ENCODE measurements at places on chromosomes 4 and X.

GRCh38 chr4:112146502-112146813 is 1.2 kb downstream of the FAM241A start:
- DNase-seq: no peak

- DNase-seq: no peak
Measured at GRCh38 chrX:68175562-68175961, 257.7 kb downstream of the OPHN1 start.

- no peak for DNase-seq
Measured at GRCh38 chrX:69029771-69030170, 135.5 kb downstream of the PJA1 start.

GRCh38 chr4:39255266-39255665 is 72.9 kb downstream of the WDR19 start:
- no peak for DNase-seq

GRCh38 chr4:124090021-124090420 is 622.5 kb downstream of the ANKRD50 start:
- no peak for DNase-seq

- DNase-seq: no peak
Measured at GRCh38 chrX:28693101-28693500, 105.9 kb downstream of the IL1RAPL1 start.

DNA sequence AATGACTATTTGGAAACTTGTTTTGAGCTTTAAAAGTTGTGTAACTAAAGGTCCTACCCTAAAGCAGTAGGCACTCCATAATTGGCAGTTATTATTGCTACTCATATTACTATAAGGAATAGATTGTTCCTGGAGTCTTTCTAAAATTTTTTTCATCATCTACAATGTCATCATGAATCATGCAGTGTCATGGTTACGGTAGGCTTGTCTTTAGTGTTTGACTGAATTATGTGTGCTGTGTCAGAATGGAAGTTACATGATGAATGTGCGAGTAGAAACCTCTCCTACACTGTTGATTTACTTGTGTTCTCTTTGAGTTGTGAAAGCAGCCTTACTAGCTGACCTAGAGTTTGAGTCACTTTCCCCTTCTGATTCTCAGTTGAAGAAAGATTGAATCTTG is 1099.9 kb downstream of the RAPGEF2 start:
- no peak for DNase-seq

DNA sequence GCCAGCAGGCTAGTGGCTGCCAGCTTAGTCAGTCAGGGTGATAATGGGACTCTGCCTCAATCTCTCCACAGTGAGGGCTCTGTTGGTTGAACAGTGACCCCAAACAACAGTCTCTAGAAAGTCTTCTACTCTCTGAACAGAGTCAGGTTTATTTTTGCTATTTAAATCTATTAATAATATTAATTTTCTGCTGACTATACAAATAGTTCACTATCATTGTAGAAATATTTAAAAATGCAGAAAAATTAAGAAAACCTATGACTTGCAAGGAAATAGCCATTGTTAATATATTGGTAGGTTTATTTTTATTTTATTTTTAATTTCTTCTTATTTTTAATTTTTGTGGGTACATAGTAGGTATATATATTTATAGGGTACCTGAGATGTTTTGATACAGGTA is 67.9 kb upstream of the AADAT start:
- DNase-seq: no peak

DNA sequence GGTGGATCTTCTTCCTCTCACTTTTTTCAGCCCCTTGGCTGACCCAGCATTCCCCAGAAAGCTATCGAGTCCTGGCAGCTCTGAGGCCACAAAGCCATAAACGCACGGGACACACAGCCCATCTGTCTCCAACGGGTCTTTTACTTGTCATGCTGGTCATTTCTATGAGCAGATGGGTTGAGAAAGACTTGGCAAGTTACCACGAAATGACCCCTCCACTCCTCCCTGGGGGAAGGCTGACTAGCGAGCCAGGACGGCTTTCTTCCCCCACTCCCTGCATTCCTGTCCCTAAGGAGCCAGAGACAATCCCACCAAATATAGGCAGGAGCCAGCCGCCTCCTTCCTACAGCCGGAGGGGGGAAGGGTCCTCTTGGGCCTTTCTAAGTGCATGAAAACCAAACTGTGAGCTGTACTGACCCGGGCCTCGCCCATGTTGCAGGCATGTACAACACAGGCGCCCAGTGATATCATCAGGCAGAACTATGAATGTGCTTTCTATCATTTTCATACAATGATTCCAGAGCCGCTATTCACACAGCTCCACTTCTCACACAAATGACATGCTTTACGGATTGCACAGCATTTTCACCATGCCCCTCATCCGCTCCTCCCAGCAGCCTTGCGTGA is 28.6 kb downstream of the AFAP1 start:
- no peak for DNase-seq

GRCh38 chr4:134463771-134464170 is 262.2 kb upstream of the PABPC4L start:
- no peak for DNase-seq

GRCh38 chr4:52244103-52244775 is 193.1 kb downstream of the SPATA18 start:
- no peak for DNase-seq
